Epithelial cell of esophagus (primary cell): ENCODE measurements at places on chromosomes 13 and 19.

- DNase-seq, result no peak
Measured at GRCh38 chr13:46121597-46122163, 16.8 kb upstream of the CPB2 start.

DNA sequence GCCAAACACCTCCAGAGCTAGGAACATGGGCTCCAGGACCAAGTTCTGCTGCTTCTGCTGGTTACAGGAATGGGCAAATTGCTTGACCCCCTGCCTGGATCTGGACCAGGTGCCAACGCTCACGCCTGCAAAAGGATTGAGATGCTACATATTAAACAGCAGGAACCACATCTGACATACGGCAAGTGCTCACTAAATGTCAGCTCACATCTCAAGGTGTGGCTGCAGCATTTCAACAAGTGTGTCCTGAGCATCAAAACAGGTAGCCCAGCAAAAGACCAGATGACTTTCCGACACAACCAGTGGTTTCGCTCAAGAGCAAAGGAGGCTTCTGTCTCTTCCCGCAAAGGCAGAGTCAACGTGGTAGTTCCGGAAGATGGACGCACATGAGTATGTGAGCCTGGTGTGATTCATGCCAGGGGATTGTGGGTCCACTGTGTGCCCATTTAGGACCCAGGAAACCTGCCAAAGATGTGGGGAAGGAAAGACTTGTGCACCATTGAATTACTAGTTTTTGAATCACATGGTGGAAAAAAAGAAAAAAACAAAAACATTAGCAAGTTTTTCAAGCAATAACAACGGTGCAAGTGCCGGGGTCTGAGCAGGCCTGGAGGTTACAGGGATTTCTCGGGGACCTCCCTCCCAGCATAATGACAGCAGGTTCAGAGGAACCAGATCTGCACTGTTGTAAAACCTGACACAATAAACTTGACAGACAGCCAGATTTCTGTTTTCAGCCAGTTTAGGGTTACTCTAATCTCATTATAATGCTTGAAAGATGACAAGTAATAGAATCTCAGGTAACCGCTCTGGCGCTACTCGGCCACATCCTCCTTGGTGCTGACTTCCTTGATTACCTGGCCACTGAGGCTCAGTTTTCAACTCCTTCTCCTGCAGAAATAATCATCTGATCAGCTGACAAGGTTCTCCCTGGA, 77.9 kb downstream of the SOX1 start:
- DNase-seq, result no peak

- DNase-seq, result peak; percentile 4
Measured at GRCh38 chr13:101554420-101555125, 102.1 kb downstream of the ITGBL1 start.

GRCh38 chr13:110625771-110626321, 10.5 kb downstream of the NAXD start:
- peak; percentile 22 for DNase-seq

- DNase-seq, result peak; percentile 83
Measured at GRCh38 chr19:6459262-6460098, at the start of gene SLC25A23. Gene SLC25A23, minus strand, starts transcription at chr19:6459792. Its CDS starts 164 bp downstream, at chr19:6459628.
